ENCODE measurements at places on chromosomes 5 and 9. TPM values are rescaled to one million over a fixed set of nuclear protein-coding genes. Genes with fewer than 3 reads are reported as not detected.

FAM169A gene
- 6.0 TPM for total RNA-seq

SLC25A48 gene
- not detected for total RNA-seq

SREK1IP1 gene
- total RNA-seq: 8.4 TPM

HTR4 gene
- not detected for total RNA-seq

DDX4 gene
- not detected for total RNA-seq

SOHLH1 gene
- not detected for total RNA-seq

LIFR gene
- 6.6 TPM for total RNA-seq

PCDHB3 gene
- total RNA-seq: not detected

HNRNPK gene
- total RNA-seq: 561 TPM

F2RL1 gene
- total RNA-seq: 265 TPM

NR5A1 gene
- 0.15 TPM for total RNA-seq
